ENCODE measurements at places on chromosomes 16 and 17.

DNA sequence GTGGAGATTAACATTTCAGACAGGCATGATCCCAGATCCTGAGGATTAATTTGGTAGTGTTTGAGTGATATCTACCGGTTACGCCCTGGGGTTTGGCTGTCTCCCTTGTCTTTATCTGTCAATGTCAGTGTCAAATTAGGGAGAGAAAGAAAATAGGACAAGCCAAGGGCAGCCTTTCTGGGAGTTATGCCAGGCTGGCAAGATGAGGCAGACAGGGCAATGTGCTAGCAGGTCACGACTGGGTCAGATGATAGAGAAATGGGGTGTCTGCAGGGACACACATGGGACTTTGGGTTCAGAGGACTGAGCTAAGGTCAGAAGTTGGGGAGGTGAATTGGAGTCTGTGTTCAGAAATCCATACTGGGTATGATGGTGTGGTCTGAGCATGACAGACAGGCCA lies 27.4 kb upstream of the LYRM9 start:
- no peak for DNase-seq

- no peak for DNase-seq
Observed at GRCh38 chr17:71803656-71804284, 317.1 kb upstream of the SOX9 start.

GRCh38 chr16:65418435-65418834 lies 296.6 kb upstream of the CDH11 start:
- no peak for DNase-seq

GRCh38 chr17:40363111-40363827 lies 1.3 kb downstream of the GJD3 start:
- DNase-seq, result no peak

- no peak for DNase-seq
Observed at GRCh38 chr16:88512728-88513696, 57.2 kb upstream of the ZC3H18 start.

DNA sequence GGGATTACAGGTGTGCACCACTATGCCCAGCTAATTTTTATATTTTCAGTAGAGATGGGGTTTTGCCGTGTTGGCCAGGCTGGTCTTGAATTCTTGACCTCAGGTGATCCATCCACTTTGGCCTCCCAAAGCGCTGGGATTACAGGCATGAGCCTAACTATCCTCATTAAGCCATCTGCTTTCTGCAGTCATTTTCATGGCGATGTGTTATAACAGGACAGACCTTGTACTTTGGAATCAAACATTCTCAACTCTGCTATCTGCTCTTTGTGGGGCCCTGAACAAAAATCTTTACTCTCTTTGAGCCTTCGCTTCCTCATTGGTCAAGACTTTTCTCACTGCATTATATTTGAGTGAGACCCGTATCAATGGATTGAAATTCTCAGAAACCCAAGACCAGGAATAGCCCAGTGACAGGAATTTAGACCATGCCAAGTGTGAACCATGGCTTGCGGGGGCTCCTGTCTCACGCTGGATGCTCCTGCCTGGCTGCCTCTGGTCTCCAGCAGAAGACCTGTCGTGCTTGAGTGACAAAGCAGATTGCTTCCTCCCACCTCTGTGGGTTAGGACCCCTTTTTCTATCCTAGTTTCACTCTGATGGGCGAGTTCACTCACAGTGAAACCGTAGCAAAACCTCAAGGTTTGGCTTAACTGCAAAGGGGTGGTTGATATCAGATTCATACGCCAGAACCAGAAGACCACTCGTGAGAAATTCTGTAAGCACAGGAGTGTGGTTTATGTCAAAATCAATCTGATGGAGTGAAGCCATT lies 519.1 kb downstream of the MAF start:
- no peak for DNase-seq

- DNase-seq, result no peak
Observed at GRCh38 chr16:1884155-1884760, 12.3 kb upstream of the MEIOB start.

- DNase-seq, result no peak
Observed at GRCh38 chr17:2262135-2262587, 41.4 kb downstream of the SMG6 start.

GRCh38 chr17:65099941-65100315 lies 37.2 kb upstream of the RGS9 start:
- DNase-seq, result peak; percentile 39

DNA sequence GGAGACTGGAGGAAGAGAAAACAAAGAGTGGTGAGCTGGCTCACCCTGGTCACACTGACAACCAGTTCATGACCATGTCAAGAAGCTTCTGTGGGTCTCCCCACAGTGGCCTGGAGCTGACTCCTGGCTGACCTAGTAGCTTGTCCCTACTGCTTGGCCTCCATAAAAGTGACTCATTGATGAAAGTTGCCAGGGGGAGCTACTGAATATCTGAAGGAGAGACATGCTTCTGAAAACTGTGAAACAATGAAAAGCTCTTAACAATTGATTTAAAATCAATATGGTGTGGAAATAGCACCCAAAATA lies 22.0 kb downstream of the SMPD3 start:
- no peak for DNase-seq

DNA sequence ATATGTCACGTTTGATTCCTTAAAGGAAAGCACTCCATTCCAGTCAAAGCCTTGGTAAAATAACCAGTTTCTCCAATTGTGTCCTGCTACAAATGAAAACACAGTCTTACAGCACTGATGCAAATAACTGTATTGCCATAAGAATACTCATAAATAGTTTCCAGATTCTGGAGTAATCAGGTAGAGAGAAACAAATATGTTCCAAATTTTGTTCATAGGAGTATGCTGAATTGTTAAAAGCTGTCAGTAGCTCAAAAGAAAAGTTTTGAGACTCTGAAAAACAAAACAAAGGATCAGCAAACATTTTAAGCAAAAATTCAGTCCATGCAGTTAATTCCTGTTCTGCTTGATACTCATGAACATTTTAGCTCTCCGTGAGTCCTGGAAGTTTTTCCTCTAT lies 7.8 kb downstream of the DHRS7B start:
- no peak for DNase-seq

DNA sequence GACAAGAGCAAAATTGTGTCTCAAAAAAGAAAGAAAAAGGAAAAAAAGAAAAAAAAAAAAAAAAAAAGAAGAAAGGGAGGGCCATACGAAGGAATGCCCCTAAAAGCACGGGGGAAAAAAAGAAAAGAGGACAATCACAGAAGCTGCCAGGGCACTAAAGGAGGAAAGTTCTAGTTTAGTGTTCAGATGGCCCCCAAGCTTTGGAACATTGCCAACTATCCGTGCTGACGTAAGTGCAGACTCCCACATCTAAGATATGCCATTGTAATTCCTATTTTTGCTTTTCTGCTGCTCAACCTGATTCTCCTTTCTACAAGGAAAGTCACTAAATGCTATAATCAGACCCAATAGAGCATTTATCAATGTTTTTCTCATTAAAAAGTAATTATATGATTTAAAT lies 842.1 kb downstream of the KCNJ2 start:
- DNase-seq, result no peak

DNA sequence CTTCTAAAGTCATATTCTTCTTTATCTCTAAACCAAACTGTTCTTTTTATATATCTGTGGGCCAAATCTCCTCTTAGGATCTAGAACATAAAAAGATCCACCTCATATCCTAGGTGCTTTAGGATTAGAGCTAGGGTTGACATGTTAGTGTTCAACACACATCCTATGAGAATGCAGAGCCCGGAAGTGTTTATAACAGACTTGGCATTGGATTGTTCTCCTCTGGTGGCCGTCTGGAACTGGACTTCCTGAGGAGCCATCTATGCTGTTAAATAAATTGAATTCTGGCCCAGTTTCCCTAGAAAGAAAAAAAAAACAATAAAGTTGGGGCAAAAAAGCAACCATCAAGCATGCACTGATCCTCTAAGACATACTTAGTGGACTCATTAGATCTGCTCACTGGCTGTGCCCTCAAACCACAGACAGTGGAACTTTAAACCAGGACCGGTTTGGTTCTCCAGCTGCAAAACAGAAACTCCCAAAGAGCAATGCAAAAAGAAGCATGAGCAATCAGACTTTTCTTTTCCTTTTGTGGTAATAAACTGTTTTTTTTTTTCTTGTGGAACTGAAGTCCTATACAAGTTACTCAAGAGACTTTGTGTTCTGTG lies 182.5 kb downstream of the ZNF18 start:
- DNase-seq, result no peak

DNA sequence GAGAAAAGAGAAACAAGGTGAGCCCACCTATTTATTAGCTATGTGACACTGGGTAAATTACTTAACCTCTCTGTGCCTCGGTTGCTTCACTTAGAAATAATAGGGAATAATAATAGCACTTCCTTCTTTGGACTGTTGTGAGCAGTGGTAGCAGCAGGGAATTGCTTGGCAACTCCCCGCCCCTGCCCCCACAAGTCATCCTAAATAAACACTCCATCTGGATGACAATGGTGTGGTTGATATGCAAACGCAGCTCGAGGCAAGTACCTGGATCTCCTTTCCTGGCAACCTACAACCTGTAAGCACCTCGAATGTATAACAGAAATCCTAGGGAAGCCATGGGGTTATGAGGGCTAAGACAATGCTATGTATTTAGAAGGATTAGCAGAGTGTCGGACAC lies 9.1 kb downstream of the TEKT3 start:
- DNase-seq, result no peak

DNA sequence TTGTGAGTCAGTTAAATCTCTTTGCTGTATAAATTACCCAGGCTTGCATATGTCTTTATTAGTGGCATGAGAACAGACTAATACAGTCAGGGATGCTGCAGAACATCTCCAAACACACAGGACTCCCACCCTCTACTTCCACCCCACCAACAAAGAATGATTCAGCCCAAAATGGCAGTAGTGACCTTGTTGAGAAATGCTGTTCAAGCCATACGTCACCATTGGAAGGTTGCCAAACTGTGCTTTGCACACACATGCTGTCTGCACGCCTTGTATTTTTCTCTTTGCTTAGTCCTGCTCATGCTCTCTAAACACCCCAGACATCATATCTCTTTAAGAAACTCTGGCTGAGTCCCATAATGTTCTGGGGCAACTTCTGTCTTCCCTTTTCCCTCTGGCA lies 589.6 kb downstream of the WWOX start:
- DNase-seq, result no peak

DNA sequence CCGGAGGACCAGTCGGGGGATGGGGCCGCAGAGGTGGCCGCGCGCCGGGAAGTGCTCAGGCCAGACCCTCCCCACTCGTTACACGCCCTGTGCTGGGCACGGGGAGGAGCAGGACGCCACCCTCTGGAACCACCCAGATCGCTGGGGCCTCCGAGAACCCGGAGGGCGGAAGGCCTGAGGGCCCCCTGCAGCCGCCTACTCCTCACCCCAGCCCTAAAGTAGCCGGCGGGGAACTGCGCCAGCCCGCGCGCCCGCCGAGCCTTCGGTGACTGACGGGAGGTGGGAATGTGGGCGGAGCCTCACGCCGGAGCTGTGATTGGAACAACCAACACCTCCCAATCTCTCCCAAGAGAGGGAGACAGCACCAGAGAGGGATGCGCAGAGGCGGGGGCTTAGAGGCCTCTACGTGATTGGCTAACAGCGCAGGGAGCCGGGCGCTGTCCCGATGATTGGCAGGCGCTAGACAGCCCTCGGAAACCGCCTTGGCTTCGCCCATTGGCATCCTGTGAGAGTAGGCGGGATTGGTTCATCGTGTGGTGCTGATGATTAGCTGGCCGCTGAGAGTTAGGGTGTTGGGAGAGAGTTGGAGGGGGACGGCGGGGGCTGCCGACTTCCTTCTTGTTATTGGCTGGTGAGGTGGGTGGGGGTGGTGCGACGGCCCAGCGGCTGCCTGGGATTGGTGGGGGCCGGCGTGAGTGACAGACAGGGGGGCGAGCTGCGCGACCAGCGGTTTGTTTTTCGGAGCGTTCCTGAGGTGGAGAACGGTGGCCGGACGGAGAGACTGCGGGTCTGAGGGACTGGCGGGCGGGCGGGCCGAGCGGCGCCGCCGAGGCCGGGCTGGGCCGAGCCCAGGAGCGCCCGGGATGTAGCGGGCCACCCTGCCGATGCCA lies at the start of gene MAP3K3:
MAP3K3 (plus strand) TSS at position 734 of the 890 bp plus-strand sequence. CDS start 343 bp downstream, outside the sequence.
- peak; percentile 99 for DNase-seq

DNA sequence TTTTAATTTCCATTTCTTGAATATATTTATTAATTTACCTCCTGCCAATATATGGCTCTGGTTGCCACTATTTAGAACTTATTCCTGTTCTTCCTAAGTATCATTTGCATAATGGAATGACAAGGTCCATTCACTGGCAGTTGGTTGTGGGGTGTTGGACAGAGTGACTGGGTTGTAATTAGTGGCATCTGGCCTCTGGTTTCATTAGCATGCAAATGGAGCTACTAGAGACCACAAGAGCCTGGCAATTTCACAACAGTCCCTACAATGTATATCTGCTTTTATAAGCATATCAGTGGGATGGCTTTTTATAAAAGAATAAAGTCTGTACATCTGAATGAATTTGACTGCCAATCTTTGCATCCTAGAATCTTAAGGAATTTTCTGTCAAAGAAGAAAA lies 1030.9 kb upstream of the CDH8 start:
- DNase-seq, result no peak

DNA sequence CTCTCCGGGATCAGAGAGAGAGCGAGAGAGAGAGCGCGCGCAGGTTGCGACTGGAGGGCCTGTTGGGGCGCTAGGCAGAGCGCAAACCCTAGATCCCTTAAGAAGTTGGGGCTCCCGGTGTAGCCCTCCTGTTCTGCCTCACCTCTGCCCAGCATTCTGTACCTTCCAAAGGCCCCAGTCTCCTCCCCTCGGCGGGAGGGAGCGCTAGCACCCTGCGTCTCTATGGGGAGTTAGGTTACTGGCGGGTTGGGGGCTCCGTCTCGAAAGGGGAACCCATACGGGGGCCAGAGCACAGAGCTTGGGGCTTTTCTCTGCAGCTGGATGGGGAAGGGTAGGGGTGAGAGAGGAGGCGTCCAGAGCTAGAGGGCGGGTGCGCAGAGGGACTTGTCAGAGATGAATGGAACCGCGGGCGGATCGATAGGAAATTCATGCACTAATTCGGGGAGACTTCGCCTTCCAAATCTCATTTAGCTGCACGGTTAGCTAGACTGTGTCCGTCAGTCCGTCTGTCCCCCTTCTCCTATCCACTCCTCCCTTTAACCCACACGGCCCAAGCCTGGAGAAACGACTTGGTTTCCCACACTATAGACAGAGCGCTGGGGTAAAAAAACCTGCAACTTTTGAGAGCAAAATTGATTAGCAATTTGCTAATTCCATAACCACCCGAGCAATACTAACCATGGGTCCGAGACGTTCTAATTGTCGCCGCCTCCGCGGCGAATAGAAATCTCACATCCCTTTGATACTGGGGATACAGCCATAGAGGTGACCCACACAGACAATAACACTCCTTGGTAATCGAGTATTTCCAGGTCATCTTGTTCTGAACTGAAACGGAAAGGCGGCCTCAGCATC lies 693 bp upstream of the HOXB4 start:
- DNase-seq, result no peak

- DNase-seq, result no peak
Observed at GRCh38 chr17:63707151-63707550, 7.2 kb upstream of the LIMD2 start.

Measured in CD4-positive, alpha-beta T cell treated with Interferon gamma for 1 hour (primary cell).